ENCODE measurements at places on chromosomes 11 and 22.

DNA sequence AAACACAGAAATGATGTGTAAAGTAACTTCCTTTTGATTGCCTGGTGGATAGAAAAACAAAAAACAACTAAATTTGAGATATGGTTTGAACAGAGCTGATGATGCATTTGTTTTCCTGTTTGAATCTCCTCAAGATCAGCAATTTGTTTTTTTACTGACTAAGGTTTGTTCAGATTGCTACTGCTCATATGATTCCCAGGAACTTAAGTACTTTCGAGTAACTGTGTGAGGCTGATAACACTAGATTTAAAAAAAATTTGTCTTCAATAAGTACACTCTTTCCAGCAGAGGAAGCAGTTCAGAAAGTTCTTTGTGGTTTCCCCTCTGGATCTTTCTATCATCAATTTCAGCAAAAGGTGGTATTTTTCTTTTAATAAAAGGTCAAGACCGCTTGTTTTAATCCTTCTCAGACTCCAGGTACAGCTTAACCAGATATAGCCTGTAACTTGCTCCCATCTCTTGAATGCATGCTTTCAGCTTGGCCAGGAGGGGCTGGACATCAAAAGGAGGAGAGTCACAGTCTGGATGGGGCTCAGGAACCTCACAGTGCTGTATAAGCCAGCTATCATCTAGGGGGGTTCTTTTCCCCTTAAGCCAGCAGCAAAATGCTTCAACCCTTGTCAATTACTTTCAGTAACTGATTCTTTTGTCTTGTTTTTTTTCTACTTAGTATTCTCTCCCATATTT, 12.3 kb upstream of the MS4A6E start:
- DNase-seq, result no peak

DNA sequence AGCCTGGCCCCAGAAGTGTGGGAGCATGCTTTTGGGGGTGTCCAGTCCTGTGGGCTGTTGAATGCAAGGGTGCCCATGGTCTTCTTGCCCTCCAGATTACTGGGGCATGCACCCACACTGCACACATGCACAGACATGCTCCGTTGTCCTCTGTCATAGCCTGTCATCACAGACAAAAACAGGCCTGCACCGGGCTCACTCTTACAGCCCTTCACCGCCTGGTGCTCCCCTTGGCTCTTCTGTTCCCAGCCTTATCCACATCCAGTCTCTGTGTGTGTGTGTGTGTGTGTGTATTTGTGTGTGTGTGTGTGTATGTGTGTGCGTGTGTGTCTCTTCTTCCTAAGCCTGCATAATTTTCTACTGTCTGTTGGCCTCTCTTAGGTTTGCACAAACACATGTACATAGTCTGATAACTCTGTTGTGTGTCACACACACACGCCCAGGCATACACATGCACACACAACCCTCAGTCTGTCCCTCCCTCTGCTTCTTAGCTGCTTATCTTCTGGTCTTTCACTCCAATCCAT, 23.4 kb upstream of the NECTIN1 start:
- no peak for DNase-seq

- DNase-seq, result no peak
Measured at GRCh38 chr11:116302756-116303155, 470.0 kb downstream of the BUD13 start.

DNA sequence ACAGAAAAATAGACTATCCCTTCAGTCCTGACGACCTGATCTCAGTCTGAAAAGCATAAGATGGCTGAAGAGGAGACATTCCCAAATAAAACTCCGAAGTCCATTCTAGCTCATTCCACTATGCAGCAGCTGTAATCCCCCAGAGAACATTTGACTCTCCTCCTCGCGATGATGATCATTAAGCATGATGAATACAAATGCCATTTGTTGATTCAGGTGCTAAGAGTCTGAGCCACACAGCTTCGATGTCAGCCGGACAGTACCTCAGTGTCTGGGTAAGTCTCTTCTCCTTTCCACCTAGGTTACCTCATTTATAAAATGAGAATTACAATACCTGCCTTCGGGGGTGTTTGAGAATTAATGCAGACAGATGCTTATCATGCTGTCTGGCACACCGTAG, 94.8 kb downstream of the TENM4 start:
- no peak for DNase-seq

GRCh38 chr11:126655807-126656128, 300.3 kb downstream of the ST3GAL4 start:
- no peak for DNase-seq

GRCh38 chr11:61547246-61547645, 33.6 kb downstream of the SYT7 start:
- no peak for DNase-seq

GRCh38 chr22:36303115-36303467, 50.2 kb downstream of the APOL1 start:
- no peak for DNase-seq

DNA sequence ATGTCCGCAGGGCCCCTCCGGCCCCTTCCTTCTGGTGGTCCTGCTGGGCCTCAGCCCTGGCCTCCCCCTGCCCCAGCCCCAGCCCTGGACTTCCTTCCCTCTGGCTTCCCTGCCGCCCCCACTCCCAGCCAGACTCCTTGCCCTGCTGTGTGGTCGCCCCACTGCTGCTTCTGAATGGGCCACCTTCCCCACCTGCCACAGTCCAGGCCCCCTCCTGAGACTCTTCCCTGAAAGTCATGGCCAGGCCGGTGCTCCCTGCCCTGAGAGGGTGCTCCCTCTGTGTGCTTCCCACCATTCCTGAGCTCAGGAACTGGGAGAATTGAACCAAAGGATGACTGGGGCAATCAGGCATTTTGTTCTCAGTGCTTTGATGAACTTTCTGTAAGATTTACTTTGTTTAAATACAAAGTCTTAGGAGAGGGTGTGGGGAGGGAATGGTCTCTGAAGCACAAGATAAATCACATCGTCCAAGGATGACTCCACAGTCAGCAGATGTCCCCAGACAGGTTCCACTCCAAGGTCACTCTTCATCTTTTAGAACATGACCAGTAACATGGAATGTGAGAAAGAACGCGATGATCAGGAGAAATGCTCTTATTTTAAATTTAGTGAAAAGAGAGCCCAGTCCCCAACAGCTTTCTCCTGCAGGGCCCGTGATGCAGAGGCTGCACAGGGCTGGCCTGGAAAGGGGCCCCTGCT, 774 bp downstream of the APOBEC3D start:
- DNase-seq, result no peak

DNA sequence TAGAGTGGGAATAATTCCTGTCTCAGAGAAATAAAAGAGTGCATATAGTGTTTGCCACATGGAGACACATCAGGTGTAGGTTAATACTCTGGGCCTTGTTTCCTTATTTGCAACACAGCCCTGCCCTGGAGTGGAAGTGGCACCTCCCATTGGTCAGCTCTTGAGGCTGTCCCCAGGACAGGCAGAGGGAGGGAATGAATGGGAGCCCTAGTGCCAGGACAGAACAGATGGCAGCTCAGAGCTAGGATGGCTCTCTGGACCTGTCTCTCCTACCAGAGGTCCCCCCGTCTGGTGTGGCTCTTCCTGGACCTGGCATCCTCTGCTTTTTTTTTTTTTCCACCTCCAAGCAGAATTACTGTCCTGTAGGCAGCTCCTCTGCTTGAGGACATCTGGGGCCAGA, 35.6 kb downstream of the LIMK2 start:
- DNase-seq, result no peak

- DNase-seq, result no peak
Measured at GRCh38 chr11:128862908-128863660, 4.0 kb downstream of the KCNJ1 start.

DNA sequence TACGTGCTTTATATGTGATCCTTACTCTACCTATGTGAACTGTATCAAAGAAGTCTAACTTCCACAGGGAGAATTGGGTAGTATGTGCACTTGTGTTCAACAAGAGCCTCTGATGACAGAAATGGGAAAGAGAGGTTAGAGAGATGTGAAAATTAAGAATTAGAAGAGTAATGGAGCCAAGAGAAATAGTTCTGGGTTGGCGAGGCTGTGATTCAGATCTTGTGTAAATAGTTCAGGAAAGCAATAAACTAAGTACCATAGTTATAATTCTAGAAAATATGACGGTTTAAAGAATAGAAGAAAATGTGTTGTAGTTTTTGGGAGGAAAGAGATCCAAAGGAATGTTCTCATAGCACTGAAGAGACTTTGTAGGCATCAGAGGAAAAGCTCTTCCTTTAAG, 112.4 kb downstream of the ARHGAP42 start:
- no peak for DNase-seq

DNA sequence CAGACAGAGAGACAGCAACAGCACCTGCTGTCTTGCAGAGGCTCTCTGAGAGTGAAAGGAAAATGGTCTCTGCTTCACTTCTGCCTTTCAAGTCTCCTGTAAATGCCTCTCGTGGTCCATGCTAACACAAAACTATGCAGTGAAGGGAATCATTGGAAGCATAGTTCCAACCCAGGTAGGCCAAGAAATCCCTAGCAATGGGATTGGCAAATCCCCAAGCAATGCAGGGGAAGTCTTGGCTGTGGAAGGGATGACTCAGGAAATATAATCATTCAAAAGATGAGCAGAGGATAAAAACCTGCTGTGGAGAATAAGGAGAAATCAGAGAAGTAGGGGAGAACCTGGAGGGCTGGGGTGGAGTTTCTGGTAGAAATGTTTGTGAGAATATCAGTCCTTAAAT, 216.1 kb upstream of the ZBED5 start:
- no peak for DNase-seq

GRCh38 chr22:44204739-44205515, 24.2 kb downstream of the PARVG start:
- DNase-seq, result no peak

GRCh38 chr11:68153742-68154141, 32.6 kb upstream of the CHKA start:
- no peak for DNase-seq

DNA sequence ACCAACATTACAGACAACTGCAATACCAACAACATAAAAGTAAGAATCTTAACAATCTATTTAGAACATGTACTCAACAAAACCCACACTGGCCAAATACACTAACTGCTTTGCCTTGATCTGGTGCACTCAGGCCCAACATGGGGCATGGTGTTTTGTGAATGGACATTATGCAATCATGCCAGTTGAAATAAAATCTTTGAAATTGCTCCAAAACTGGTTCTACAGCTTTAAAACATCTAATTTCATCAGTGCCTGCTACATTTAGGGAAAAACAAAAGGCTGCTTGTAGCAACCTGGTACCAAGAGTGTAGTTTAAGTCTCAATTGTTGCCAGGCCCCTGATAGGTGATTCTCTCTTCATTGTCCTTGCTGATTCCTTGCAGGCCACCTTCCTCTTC, 3.3 kb upstream of the CTR9 start:
- DNase-seq, result no peak

DNA sequence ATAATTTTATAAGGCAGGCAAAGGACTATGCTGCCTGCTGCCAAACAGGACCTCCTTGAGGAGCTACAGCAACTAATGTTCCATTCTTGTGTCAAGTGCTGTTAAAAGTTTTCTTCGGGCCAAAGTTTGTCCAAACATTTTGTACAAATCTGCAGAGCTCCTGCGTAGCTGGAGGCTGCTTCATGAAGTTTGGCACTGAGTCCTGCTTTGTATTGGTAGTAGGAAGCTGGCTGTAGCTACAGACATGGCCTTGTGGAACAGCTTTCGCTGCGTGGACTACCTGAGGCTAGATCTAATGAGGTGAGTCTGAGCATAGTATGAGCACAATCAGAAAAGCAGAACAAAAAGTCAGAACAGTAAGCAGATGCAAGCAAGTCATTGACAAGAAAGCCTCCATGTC, 528.1 kb downstream of the DLG2 start:
- no peak for DNase-seq

DNA sequence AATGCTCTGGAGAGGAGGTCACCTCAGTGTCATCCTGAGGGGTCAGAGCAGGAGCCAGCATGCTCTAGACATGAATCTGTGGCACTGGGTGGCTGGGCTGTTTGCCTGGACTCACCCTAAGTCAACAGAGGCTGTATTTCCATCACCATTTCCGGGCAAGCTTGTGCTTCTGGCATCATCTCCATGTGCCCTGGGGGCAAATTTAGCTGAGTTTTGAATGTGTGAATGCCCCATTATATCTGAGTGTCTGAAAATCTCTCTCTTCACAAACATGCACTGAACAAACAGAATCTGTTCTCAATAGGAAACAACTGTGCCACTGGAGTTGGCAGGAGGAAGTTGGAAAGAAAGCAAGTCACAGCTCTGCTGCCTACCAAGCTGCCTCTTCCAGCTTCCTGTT, 356.2 kb downstream of the GRM5 start:
- no peak for DNase-seq

DNA sequence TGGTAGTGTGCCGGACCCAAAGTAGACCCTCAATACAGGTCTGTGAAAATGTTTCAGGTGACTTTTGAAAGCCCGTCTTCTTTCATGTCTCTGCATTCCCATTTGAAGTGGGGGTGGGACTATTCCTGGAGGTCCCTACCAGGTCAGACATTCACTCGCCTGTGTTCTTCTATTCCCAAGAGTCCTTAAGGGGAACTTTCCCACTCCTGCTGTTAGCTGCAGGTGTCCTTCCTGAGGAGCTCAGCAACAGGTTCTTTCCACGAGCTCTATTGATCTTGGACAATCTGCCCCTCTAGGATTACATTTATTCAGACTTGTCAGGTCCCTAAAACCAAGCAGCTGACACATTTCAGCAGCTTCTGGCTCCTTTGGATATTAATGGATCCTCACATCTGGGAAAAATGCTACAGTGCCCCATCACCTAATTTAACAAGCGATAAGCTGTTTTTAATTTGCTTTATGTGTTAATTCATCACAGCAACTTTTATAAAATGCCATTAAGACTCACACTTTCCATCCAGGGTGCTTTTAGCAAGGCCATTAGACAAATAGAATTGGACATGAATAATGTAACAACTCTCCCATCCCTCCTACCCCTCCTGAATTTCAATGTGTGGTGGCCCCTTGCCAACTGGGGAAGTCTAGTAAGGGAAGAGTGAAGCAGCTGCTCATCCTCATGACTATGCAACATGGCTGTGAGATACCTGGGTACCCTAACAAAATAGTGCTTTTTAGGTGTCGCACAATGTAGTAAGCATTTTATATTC, 259.5 kb upstream of the CCDC90B start:
- no peak for DNase-seq

DNA sequence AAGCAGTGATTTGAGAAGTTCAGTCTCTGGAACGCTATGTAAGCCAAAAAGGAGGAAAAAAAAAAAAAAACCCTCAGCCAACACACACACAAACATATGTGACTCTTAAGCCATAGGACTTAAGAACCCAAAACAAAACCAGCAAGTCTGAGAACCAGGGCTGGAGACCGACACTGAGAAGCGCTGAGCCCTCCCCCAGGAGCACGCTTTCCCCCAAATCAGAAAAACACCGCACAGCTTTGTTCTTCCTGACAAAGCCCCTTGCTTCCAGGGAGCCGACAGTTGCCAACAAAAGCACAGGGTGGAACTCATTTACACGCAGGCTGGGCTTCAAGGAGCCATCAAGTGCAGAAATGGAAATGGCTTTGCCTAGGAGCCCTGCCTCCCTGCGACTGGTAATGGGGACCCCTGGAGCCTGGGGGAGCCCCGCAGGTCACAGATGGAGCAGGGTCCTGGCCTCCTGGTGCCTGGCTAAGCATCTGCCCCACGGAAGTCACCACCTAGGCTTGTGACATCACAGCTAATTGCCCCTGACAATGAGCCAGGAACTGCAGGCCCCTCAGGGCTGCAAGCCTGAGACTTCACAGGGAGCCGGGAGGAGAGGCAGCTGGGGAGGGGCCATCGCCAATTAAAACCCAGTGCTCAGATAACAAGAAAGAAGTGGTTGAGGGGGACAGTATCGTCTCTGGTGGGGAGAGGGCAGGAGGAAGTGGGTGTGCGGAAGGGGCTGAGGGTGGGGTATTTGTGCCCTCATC, 66.9 kb downstream of the NFAM1 start:
- no peak for DNase-seq

- DNase-seq, result no peak
Measured at GRCh38 chr11:118338637-118339061, 3.9 kb downstream of the CD3D start.

GRCh38 chr11:62546244-62546928, at the start of gene AHNAK:
Gene AHNAK (minus strand): TSS chr11:62546806. CDS start chr11:62536098, 10,708 bp downstream.
- DNase-seq, result no peak
